ENCODE measurements at places on chromosomes 3 and 15.

DNA sequence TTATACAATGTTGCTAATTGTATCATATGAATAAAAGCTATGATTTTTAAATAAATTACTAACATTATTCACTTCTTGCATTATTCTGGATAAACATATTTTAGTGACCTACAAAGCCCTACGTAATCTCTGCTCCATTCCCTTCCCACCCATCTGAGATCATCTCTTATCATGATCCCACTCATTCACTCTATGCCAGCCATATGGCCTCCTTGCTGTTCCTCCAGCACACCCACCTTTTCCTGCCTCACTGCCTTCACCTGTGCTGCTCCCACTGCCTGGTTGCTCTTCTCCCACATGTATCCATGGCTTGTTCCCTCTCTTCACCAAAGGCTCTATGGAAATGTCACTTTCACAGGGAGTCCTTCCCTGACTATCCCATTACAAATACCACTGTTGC, 7.3 kb upstream of the USP8 start:
- no peak for DNase-seq

DNA sequence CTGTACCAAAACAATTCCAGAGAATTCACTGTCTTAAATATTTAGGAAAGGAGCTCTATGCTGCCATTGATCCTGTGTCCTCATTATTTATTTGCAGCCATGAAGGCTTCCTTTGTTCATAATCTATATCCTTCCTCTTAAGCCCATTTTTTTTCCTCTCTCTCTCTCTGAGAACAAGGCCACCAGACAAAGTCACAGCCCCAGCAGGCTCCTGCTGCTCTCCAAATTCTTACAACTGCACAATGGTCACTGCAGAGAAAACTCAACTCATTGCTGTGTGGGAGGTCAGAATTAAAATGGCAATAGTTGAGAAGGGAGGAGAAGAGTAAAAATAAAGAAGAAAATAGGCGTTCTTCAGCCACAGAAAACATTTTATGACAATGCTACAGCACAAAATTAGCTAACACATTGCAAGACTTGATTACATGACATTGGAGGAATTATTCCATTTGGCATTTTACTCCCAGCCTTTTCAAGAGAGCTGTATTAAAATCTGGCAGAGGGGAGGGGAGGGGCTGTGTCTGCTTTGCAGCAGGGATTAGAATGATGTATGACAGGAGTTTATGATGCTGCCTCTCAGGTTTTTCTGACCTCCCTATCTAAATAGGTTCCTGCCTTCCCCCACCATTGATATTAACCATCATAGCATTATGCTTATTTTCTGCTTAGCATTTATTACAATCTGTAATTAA, 399.7 kb upstream of the THBS1 start:
- no peak for DNase-seq

- DNase-seq = no peak
Observed at GRCh38 chr3:167451282-167451681, 22.6 kb downstream of the SERPINI2 start.

GRCh38 chr3:49671291-49672288, 2.6 kb upstream of the APEH start:
- no peak for DNase-seq

GRCh38 chr3:184169896-184170875, 4.5 kb upstream of the AP2M1 start:
- no peak for DNase-seq

All from glomerular endothelial cell (primary cell).